ENCODE measurements at places on chromosomes 2 and 18.

GRCh38 chr2:6676241-6676640 lies 189.5 kb downstream of the CMPK2 start:
- DNase-seq, result no peak

GRCh38 chr2:71816815-71817214 lies 330.8 kb downstream of the CYP26B1 start:
- DNase-seq, result no peak

DNA sequence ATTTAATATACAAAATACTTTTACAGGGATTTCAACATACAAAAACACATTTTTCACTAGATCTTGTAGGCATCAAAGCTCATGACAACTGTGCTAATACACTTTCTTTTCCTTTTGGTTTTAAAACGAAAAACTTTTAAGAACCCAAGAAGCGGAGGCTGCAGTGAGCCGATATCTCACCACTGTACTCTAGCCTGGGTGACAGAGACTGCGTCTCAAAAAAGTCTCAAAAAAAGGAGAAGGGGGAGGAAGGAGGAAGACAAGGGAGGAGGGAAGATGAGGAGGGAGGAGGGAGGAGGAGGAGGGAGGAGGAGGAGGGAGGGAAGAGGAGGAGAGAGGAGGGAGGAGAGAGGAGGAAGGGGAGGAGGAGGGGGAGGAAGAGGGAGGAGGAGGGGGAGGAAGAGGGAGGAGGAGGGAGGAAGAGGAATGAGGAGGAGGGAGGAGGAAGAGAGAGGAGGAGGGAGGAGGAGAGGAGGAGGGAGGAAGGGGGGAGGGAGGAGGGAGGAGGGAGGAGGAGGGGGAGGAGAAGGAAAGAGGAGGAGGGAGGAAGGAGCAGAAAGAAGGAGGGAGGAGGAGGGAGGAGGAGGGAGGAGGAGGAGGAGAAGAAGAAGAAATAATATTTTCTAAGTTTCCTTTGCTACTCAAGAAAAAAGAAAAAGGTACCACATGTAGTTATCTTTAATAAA lies 13.8 kb downstream of the ROCK2 start:
- DNase-seq, result no peak

GRCh38 chr2:77633601-77634000 lies 111.4 kb upstream of the LRRTM4 start:
- no peak for DNase-seq

GRCh38 chr2:184611361-184612085 lies 13.2 kb downstream of the ZNF804A start:
- no peak for DNase-seq

- DNase-seq, result no peak
These were observed 94.7 kb upstream of the SP3 start for GRCh38 chr2:174059884-174060244.

DNA sequence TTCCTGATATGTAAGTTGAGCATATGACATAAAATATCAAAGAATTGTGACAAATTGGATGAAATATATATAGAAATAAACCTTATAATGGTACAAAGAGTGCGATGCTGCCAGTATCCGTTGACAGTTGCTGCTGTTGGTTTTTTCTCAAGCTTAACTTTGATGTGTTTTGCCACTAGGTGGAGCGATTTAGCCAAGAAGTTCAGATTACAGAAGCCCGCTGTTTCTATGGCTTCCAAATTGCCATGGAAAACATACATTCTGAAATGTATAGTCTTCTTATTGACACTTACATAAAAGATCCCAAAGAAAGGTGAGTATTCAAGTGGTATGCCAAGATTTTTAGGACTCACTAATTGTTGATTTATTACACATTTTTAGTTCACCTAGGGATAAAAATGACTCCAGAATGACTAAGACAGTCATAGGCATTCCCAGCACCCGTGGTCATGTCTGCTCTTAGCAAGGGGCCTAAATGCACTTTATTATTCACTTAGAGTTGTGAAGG lies 2.1 kb downstream of the RRM2 start:
- DNase-seq, result no peak

- no peak for DNase-seq
These were observed 15.3 kb downstream of the SP9 start for GRCh38 chr2:174350018-174350417.

DNA sequence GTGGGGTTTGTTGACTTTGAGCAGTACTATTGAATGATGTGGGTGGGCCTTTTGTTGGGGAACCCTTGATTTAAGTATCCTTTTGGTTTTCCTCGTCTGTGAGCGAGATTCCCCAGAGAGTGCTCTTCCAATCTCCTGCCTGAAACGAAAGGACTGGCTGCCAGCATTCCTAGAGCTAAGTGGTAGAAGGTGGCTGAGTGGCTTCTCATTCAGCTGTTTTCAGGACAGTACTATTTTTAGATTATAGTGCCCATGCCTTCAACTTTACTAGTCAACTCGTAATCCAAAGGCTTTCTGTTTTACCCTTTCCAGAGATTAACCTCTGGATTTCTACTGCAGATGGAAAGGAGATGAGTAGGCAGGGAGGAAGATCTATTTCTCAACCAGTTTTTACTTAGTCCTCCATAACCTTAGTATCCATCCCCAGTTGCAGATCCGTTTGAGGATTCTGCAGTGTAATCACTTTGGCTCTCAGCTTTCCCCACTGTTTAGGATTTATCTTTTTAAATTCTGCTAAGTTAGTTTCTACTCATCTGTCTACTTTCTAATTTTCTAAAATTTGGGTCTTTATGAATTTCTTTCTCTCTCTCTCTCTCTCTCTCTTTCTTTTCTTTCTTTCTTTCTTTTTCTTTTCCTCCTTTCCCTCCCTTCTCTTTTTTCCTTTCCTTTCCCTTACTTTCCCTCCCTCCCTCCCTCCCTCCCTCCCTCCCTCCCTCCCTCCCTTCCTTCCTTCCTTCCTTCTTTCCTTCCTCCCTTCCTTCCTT lies 9.2 kb downstream of the SLC4A1AP start:
- DNase-seq, result no peak

DNA sequence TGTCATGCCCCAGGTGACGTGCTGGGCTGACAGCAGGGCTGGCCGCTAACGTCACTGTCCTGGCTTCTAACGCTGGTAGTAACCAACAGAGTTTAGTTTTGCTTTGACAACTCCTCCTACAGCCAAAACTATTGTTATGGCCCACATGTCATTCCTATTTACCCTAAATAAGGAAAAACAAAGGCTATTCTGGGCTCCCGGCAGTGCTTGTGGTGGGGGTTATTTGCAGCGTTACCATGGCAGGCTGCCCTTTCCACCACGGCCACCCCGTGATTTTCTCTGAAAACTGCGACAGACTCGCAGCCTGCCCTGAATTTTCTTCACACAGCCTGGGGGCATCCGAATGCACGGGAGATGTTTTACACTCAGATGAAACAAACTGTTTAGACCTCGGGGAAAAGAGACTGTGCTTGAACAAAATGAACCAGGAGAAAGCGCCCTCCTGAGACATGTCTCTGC lies 115.2 kb downstream of the FAM210A start:
- DNase-seq, result peak; percentile 61

DNA sequence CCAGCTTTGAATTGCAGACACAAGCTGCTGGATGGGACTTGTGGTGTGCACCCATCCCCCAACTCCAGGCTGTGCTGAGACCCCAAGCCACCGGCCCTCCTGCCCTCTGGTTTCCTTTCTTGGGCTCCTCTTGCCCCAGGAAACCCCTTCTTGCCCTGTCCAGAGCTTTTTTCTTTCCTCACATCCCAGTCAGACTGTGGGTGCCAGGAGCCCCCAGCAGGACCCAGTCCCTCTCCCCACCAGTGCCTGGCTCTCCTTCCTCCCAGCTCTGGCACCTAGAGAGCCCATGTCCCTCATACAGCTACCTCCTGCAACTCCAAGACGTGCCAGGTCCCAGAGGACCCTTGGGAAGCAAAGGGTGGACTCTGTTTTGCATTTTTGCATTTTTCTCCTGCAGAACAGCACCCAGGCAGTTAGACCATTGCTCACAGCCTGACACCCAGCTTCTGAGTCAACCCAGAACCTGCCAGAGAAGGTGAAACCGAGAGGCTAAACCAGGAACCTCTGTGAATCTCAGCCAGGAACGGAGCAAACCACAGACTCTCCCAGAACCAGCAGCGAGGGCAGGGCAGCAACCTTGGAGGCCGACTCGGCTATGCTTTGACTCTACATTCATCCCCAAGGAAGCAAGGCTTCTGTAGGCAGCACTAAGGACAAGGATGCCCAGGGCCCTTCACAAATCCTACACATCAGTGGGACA lies 221.1 kb downstream of the ANAPC1 start:
- no peak for DNase-seq

GRCh38 chr2:209424199-209424701 lies 403 bp downstream of the MAP2 start:
- DNase-seq, result no peak

DNA sequence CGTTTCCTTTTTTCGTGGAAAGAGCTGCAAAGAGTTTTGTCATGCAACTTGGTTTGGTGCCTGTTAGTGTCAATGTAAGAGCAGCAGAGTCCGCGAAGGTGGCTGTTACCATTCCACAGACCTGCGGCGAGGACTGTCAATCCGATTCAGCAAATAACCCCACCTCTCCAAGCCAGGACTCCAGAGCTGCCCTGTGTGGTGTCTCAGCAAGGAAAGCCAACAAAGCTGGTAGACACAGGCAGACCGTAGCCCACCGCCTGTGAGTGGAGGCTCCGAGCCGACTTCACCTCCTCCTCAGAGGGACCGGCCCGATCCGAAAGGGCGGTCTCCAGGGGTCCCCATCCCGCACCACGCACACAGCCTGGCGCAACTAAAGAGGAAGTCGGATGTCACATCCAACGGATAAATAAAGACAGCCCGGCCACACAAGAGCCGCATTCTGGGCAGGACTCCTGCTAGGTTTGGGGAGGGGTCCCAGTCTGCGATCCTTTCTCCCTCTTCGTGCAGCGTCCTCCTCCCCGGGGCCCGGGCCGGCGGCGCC lies 819 bp downstream of the ANKRD44 start:
- peak; percentile 57 for DNase-seq

GRCh38 chr2:28746429-28747111 lies 5.1 kb upstream of the PPP1CB start:
- DNase-seq, result no peak

- DNase-seq, result no peak
These were observed 40.5 kb downstream of the MYO3B start for GRCh38 chr2:170218456-170218855.

DNA sequence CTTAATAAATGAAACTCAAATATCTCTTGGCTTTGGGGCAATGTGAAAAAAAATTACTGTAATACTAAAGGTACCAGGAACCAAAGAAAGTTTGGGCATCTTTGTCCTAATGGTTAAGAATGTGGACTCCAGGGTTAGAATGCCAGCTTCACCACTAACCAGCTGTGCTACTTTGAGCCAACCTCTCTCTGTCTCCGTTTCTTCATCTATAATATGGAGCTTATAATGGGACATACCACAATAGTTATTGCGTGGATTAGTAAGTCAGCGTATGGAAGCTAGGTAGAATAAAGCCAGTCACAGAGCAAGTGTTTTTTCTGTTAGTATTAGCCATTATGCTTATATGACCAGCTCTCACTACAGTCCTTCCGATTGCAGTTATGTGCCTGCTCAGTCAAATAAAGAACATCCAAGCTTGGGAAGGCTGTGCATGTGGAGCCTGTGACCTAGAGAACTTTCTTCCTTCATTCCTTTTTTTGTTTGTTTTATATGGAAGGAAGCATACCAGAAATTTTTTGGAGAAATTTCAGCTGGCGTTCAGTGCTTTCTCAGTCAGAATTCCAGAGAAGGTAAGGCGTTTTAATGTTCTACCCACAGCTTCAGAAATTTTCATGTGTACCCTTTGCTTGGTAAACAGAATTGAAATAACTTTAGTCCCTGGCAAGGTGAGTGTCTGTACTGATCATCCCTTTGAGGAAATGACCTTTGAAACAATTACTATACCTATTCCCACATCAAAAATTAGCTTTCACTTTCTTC lies 114.0 kb upstream of the RND3 start:
- DNase-seq, result no peak

GRCh38 chr2:205835251-205835791 lies 153.0 kb downstream of the NRP2 start:
- DNase-seq, result no peak

GRCh38 chr2:177758591-177759371 lies 313.8 kb downstream of the PDE11A start:
- no peak for DNase-seq

- DNase-seq, result no peak
These were observed 64.0 kb upstream of the ZSWIM2 start for GRCh38 chr2:186912979-186913378.

- DNase-seq, result peak; percentile 17
These were observed 162.7 kb downstream of the MYO3B start for GRCh38 chr2:170340693-170341068.

DNA sequence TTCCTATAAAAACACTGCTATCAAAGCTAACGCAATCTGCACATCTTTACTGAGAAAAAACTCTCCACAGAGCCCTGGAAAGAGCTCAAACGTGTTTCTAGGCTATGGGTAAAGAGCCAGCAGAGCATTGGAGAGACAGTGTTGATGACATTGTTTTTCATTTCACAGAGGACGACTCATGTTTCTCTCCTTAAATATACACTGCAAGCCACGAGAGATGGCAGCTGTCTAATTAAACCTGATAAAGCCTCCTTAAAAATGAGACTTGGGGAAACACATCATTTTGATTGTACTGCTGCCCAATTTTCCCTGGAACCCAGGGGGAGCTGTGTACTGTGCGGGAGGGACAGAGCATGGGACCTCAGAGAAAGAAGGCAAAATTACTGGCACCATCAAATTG lies 294.3 kb upstream of the SETBP1 start:
- DNase-seq, result no peak

- DNase-seq, result no peak
These were observed 87.8 kb upstream of the EML6 start for GRCh38 chr2:54635554-54636152.

DNA sequence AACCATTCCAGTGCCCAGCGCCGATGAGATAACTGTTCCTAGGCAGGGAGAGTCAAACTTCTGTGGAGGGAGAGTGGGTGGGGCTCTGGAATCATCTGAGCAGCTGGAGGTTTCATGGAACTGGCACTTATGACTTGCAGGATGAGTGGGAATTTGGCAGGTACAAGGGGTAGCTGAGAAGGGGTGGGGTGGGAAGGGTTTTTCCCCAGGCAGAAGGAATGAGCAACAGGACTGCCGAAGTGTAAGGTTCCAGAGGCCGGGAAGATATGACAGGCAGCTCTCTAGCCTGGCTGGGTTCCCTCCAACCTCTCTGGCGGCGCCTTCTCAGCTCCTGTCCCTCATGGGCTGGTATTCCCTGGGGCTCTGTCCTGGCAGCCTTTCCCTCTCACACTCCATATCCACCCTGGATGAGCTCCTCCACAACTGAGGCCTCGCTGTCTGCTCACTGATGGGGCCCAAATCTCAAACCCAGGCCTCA lies 2.5 kb upstream of the TET3 start:
- DNase-seq, result no peak

GRCh38 chr2:70831861-70832260 lies 3.8 kb downstream of the CD207 start:
- DNase-seq, result no peak

DNA sequence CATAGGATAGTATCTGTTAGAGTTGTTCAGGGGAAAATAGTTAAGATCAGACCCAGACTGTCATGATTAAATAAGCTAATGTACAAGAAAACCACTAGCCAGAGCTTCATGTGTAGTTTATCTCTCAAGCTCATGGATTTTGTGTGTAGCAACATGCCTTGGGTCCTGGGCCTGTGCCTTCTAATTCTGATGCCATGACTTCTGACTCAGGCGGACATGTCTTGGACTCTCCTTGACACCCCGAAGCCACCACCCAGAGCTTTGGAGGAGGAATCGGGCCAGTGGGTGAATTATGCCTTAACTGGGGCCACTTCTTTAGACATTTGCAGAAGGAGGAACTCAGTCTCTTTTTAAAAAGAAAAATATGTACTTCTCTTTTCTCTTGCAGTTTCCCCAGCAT lies 68.7 kb downstream of the NPAS2 start:
- no peak for DNase-seq

GRCh38 chr2:223319601-223320000 lies 267.6 kb downstream of the KCNE4 start:
- DNase-seq, result no peak

GRCh38 chr2:191230174-191230573 lies 15.0 kb upstream of the MYO1B start:
- DNase-seq, result no peak

Data from GM06990 (cell line).